Stimulated activated CD8-positive, alpha-beta memory T cell treated with anti-CD3 and anti-CD28 coated beads, Interleukin-2, amount 100 ng/mL, for 1 hour (primary cell): ENCODE measurements at places on chromosomes 6 and 20.

GRCh38 chr20:38828514-38829295, 23.2 kb downstream of the PPP1R16B start:
- DNase-seq: no peak

GRCh38 chr6:142871910-142872331, 73.1 kb downstream of the HIVEP2 start:
- no peak for DNase-seq

GRCh38 chr6:143647732-143648131, 30.0 kb upstream of the PHACTR2 start:
- DNase-seq: no peak

DNA sequence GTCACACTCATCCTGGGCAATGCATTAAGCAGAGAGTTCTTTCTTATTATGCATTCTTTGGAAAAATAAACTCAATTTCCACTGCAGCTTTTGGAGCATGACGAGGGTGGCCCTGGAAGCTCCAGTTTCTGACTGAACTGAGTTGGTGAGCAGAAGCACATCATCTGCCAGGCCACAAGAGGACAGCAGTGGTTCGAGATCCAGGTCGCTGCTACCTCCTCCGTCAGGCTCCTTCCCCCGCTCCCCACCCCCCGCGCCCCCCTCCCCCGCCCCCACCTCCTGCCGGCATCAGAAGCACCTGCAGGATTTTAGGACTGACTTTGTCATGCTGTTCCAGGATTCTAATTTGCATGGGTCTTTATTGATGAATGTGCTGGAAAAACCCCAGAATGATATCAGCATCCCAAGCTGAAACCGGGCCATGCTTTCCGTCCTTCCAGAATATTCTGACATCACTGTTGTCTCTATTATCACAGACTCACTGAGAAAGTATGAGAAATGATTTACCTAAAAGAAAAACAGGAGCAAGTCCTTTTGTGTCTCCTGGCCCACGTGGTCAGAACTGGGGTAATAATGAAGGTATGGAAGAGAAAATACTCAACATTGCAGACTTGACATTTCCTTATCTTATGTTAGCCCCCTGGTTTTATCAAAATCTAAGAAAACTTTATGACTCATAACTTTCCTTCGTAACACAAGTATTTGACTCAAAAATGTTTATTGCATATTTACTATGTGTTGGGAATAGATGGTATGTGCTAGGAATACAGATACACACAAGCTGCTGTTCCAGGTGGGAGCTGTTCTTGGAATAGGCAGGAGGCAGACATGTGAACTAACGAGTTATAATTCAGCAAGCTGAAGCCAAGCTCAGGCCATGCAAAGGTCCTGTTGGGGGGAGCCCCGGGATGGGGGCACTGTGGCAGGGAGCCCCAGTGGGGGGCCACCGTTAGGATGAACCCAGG, 220.2 kb upstream of the EXOC2 start:
- DNase-seq: no peak

GRCh38 chr6:132234356-132234755, 166.9 kb downstream of the MOXD1 start:
- DNase-seq: no peak

- DNase-seq: no peak
These were observed 2.0 kb downstream of the FOXC1 start for GRCh38 chr6:1611572-1612298.

GRCh38 chr6:71403422-71404134, 115.0 kb downstream of the OGFRL1 start:
- no peak for DNase-seq

DNA sequence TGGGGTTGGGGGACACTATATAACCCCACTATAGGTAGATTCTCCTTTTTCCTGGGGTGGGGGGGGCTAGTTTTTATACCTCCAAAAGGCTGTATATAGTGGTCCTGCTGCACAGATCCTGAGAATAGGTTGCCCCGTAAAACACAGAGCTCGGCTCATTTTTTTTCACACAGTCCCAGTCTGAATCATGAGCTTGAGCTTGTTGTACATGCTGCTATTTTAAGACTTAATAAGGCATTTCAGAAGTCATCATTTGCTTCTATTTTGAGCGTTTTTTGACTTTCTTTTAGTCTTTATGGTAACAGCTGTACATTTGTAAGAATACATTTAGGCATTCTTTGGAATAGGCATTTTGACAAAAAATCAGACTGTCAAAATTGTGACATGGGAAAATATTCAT, 30.5 kb downstream of the SLC9A8 start:
- no peak for DNase-seq

- DNase-seq: no peak
These were observed 185.3 kb downstream of the PKHD1 start for GRCh38 chr6:51901766-51902764.

- DNase-seq: no peak
These were observed 141.4 kb downstream of the HIVEP2 start for GRCh38 chr6:142803495-142804058.

GRCh38 chr6:14542670-14543366, 425.2 kb downstream of the CD83 start:
- DNase-seq: no peak
